CD8-positive, alpha-beta memory T cell (primary cell): ENCODE measurements at places on chromosomes 12 and 14. TPM values are rescaled to one million over a fixed set of nuclear protein-coding genes. Genes with fewer than 3 reads are reported as not detected.

Gene ERP27
- total RNA-seq = 2.1 TPM

DNA sequence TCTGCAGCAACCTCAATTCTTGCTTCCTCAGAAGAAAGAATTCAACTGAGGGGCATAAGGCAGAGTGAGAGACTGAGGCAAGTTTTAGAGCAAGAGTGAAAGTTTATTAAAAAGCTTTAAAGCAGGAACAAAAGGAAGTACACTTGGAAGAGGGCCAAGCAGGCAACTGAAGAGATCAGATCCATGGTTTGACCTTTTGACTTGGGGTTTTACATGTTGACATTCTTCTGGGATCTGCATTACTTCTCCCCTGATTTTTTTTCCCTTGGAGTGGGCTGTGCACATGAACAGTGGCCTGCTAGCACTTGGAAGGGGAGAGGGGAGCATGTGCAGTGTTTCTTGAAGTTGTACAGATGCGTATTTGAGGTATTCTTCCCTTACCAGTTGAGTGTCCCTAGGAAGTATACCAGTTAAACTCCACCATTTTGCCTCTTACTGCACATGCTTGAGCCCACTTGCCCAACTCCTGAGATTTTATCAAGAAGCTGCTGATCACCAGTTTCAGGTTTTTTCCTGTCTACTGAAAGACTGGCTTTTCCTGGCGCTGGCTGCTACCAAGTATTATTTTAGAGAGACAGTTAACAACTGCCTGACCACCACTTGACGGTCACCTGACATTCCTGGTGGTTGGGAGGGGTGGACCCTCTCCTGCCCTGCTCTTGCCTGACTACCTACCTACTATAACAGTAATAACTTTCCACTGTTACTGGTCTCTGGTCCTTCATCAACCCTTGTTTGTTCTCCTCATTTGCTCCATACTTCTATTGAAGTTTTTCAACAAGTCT, 26.0 kb upstream of the TMTC2 start:
- DNase-seq = no peak

DNA sequence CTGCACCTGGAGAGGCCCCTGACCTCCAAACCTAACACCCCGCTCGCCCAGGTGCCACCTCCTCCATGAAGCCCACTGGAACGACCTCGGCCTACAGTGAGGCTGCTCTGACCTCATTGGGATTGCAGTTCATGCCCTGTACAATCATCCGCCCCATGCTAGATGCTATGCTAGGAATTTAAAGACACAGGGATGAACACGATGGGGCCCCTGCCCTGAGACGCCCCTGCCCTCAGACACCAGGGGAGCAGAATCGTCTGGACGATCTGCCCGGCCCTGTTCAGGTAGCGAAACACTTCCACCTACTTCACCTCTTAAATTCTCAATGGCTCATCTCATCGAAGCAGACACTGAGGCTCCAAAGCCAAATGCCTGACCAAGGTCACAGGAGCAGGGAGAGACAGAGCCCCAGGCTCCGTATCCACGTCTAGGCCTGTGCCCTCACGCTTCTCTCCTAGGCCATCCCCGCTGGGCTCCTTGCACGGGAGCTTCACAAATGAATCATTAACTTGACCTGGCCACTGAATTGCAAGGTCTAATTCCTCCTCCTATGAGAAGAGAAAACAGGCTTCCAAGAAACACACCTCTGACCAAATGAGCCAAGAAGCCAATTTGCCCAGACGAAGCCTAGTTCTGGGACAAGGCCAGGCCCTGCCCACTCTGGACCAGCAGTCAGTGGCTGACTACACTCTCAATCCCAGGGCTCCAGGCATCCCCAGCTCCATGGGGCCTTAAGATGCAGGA, 35.2 kb downstream of the SCARB1 start:
- DNase-seq = no peak

Gene GPR84
- 0.16 TPM for total RNA-seq

- no peak for DNase-seq
Measured at GRCh38 chr14:24741871-24742270, 107.9 kb upstream of the GZMB start.

GRCh38 chr12:73726881-73727280, 810.8 kb upstream of the ATXN7L3B start:
- DNase-seq = no peak

Gene AMHR2
- not detected for total RNA-seq

DNA sequence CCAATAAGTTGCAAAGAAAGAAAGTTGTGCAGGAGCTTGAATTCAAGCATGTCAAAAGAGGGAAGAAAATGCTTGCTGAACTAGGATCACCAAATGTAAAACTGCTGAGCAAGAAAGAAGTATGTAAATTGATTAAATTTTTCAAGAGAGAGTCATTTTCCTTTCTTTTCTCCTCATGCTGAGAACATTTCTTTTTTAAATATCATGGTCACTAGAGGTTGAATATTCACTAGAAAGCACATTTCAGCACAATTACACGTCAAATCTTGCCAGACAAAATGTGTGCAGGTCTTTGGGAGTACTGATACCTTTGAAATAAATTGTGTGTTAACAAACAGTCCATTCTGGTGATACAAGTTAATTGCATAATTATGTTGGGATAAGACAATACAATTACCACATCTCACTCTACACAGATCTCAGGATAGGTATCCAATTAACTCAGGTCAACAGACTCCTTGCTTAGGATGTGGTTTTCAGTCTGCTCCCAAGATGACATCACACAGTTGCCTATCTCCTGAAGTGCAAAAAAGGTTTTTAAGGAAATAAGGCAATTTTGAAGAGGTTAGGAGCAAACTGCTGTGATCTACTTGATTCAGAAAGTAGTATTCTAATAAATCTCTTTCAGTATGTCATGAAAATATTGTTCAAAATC, 862.2 kb downstream of the RPS29 start:
- no peak for DNase-seq

- no peak for DNase-seq
Measured at GRCh38 chr14:90491221-90491885, 94.5 kb downstream of the CALM1 start.

Gene WDHD1
- total RNA-seq = 56.6 TPM

Gene OSGEP
- 58.1 TPM for total RNA-seq

DNA sequence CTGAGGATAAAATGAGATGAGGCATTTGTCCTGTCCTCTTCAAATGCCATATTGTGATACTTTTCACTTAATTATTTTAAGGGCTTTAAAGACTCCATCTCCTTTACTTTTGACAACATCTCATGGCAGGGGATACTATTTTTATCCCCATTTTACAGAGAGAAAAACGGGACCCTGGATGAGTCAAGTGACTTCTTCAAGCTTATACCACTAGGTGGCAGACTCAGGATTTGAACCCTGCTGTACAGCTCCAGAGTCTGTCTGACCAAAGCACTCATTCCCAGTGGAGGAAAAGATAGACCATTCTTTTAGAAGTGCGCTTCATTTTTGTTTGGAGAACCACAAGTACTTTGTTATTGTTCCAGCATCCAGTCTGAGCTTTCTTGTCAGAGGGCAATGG, 1.7 kb upstream of the SMOC1 start:
- DNase-seq = no peak

- no peak for DNase-seq
Measured at GRCh38 chr14:103101963-103102688, 7.6 kb downstream of the EXOC3L4 start.

- no peak for DNase-seq
Measured at GRCh38 chr12:46458500-46459102, 86.0 kb upstream of the SLC38A2 start.

DNA sequence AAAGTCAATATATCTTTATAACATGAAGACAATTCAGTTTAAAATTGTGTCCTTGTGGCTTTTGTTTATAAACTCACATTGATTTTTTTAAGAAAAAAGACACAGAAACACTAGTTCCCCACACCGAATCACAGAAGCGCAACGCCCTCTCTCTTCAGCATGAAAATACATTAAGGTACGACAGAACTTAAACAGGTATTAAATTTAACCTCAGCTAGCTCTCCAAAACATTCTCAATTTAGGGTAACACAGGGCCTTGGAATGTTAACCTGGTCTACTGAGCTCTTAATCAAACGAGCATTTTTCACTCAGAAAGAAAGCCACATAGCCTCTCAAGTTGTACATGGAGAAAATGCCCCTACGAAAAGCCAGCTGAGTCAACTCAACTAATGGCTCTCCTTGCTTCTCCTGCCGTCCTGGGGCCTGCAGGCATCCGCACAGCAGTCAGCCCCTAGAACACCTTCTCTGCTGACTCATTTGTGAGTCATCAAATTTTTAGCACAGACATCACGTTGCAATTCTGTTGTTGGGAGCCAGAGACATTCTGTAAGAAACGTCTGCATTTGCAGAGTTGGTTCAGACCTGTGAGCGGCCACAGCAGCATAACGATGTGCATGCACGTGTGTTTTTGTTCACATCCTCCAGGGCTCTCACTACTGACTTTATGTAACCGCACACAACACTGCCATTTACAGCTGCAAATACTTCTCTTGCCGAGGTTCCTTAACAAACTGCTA, 141.6 kb downstream of the ITPR2 start:
- no peak for DNase-seq

DNA sequence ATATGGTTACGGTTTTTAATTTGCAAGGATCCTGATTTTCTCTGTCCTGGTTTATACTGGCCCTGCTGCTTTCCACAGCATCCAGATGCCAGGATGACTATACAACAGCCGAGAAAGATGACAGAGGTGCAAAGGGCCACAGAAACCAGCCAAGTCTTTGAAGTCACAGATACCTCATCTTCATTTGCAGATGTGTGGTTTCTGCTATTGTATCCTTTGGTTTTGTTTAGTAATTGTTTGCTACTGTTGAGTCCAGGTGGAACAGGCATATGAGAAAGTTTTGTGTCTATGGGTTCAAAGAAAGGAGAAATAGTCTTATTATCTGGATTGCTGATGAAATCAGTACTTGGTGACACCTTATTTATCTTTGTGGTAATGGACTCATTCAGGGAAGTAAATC, 17.3 kb upstream of the KLHL42 start:
- DNase-seq = no peak

Gene TMTC1
- not detected for total RNA-seq

DNA sequence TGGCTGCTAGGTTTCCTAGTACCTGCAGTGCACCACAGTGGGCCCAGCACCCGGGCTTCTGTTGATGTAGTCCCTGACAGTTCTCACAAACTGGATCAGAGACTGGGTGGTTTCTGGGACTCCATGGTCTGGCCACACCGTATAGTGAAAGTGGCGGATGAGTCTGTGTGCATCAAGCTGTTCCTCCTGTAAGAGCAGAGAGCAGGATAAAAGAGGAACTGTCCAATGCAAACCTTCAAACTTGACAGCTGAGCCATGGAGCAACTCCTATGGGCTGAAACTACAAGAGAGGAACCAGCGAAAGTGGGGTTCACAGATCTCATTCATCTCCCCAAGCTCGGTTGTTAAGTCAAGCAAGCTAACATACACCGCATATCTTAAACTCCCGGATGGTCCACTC, 102.8 kb downstream of the PTPRB start:
- no peak for DNase-seq

Gene COX8C
- not detected for total RNA-seq
